ENCODE measurements at places on chromosomes 6 and 20.

DNA sequence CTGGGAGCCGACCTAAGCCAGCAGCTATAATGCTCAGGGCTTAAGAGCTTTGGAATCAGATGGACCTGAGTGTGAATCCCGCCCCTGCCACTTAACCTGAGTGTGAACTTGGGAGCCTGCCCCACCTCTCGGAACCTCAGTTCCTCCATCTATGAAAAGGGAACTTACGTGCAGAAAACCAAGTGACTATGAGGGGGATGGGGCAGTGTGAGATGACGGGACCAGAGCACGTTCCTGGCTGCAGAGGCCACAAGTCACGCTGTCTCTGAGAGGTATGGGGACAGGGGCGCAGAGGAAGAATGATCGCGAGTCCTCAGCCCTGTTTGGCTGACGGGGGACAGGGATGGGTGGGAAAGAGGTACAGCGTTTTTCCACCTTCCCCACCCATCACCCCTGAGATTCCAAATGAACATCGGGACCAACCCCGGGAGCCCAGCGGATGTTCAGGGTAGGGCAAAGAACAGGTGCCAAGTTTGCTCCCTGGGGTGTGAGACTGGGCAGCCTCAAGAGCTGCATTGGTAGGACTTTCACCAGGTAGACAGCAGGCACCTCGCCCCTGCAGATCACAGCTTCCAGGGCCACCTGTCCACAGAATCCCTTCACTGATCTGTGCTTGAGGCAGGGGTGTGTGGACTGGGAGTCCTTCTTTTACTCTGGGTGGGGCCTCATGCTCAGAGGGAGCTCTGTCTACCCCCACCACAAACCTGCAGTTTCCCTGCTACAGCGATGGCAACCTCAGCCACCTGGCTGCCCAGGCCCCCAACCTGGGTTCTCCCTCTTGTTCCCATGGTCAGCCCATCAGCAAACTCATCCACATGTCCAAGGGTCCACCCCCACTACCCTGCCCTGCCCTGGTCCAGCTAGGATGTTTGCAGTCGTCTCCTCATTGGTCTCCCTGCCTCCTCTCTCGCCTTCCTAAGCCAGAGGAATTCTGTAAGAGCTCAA lies 85.8 kb downstream of the CEBPB start:
- no peak for DNase-seq

GRCh38 chr6:136333824-136334464 lies 44.3 kb upstream of the BCLAF1 start:
- no peak for DNase-seq

GRCh38 chr6:99589290-99589672 lies 17.4 kb upstream of the PRDM13 start:
- no peak for DNase-seq

DNA sequence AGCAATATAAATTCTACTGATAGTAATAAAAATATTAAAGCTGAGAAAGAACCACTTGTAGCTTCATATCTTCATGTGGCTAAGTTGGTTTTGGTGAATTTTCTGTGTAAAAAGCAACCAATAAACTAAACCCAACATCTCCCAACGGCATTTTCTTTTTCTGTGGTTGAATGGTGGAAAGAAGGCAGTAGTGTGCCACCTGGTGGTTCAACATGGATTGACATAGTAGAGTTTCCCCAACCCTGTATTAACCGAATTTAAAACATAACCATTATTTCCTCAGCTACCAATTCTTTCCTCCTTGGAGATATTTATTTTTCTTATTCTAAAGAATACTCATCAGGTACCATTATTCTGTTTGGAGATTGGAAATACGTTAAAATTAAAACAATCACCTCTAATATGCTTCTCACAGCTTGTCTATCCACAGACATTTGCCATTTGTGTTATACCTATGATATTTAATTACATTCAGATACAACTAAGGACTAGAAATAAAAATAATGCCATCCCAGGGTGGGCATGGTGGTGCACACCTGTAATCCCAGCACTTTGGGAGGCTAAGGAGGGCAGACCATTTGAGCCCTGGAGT lies 117.1 kb upstream of the EEF1E1 start:
- no peak for DNase-seq

- no peak for DNase-seq
Observed at GRCh38 chr6:46772016-46772415, 21.2 kb upstream of the MEP1A start.

DNA sequence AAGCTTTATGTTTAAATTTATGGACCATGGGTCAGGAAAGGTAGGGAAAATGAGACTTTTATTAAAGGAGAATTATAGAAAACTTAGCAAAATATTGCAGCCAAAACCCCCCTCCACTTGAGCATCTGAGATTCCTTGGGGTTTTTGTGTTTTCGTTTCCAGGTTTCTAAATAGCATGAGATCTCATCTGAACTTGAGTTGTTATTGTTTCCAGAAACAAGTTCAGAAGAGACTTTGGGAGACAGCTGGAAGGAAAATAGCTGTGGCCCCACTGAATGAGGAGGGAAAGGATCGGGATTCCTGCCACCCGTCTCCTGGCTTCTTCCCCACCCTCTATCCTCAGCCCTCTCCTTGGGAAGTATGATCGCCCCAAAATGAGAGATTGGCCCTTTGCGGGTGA lies 75.5 kb downstream of the TBC1D7 start:
- no peak for DNase-seq

DNA sequence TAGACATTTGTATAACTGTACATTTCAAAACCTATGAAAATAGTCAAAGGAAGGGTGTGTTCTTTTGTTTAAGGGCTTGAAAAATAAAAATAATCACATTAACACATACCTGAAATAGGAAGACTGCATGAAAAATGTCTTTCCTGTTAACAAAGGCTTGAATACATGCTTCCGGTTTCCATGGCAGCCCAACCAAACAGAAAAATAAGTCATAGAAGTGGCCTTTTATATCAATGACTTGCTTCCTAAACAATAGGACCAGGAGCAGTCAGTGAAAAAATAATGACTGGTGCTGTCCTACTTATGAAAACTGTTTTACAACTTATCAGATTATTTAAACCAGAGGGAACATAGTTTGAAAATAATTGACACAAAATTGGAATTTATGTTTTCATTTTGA lies 412.6 kb upstream of the PLCB4 start:
- DNase-seq = no peak
